ENCODE measurements at places on chromosomes 2 and 18.
A peak's percentile ranks its signal among the peaks of the same experiment; 100 is the strongest.

GRCh38 chr18:22488554-22488953, 70.8 kb upstream of the CTAGE1 start:
- no peak overlapping the region for H3K4me3 ChIP-seq
- H3K27me3 ChIP-seq: no peaks in the 10 kb centered on the region
- peaks cover 16% of the 10 kb centered on the region for H3K4me1 ChIP-seq
- H3K27ac ChIP-seq: peak overlapping the region; percentile 74
- DNase-seq: peak; percentile 85
- H3K36me3 ChIP-seq: no peaks in the 10 kb centered on the region

- peak within 1 kb of the TSS; percentile 99 for H3K4me3 ChIP-seq
- peak; percentile 94 for DNase-seq
- H3K27ac ChIP-seq: peak within 1 kb of the TSS; percentile 87
Observed at GRCh38 chr2:223957092-223957851, at the start of gene MRPL44. Gene MRPL44, plus strand, starts transcription at chr2:223957463. Its CDS starts 10 bp downstream, at chr2:223957473.

DNA sequence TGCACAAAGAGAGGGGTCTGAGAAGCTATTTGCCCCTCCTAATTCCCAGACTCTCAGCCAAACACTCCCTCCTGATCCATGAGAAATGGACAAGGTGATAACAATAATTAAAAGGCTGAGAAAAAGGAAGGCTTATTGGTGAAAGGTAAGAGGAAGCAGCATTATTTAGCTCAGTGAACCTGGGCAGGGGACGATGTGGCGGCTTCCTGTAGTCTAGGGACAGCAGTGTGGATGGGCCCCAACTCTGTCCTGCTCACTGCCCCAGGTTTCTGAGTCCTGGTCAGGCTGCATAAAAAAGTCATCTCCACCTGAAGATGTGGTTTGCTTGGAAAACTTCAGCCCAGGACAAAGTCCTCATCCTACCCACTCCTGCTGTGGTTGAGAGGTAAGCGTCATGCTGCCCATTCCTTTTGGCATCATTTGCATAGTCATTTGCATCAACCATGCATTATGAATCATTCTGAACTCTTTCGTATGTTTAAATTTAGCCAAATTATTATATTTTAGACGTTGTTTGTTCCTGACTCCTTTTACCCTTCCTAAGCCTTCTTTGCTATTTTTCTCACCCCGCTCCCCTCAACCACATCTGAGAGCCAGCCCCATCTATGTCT, 126.8 kb downstream of the CLIP4 start:
- peaks cover 47% of the 10 kb centered on the region for H3K27me3 ChIP-seq
- no peak for DNase-seq
- H3K4me3 ChIP-seq: no peak overlapping the region
- H3K27ac ChIP-seq: no peak overlapping the region
- no peaks in the 10 kb centered on the region for H3K4me1 ChIP-seq
- no peaks in the 10 kb centered on the region for H3K36me3 ChIP-seq

- no peaks in the 10 kb centered on the region for H3K36me3 ChIP-seq
- DNase-seq: peak; percentile 88
- H3K4me1 ChIP-seq: peaks cover 7% of the 10 kb centered on the region
Observed at GRCh38 chr2:223041527-223042109, 10.4 kb upstream of the KCNE4 start.

DNA sequence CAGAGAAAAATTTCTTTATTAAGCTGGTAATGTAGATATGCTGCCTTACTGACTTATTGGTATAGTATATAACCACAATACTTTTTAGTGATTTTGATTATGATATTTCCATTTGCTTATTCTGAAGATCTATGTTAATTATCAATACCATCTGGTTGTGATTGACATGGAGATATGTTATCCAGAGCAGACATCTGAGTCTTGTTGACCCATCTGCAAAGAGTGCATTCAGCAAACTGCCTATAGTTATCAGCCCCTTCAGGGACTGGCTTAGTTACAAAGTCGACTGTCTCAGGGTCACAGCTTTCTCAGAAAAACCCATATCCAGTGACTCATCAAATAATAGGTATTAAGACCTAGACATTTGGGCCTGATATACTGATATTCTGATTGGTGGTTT, 475.7 kb downstream of the DSC3 start:
- H3K4me3 ChIP-seq: no peak overlapping the region
- H3K4me1 ChIP-seq: no peaks in the 10 kb centered on the region
- H3K36me3 ChIP-seq: no peaks in the 10 kb centered on the region
